ENCODE measurements at places on chromosomes 16 and 17.

- no peak for DNase-seq
Measured at GRCh38 chr17:77445760-77446532, 305.2 kb downstream of the SEC14L1 start.

GRCh38 chr17:28416703-28417311, 10.8 kb upstream of the SLC46A1 start:
- DNase-seq: peak; percentile 20

DNA sequence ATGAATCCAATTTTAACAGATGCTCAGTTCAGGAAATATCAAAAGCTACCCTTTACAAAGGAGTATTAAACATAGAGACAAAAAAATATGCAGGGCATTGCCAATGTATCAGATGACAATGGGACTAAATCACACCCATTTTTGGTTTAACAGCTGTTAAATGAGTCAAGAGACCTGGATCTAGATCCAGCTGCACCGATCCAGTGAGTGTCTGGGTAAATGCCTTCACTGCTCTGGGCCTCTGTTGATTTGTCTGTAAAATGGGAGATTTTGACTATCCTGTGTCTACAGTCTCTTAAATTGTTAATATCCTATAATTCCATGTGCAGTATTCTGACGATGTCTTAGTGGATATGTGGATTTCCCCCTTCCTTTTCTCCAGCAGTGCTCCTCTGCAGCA, 16.4 kb downstream of the KRT23 start:
- DNase-seq: no peak

- DNase-seq: no peak
Measured at GRCh38 chr16:3640632-3641501, 13.6 kb upstream of the DNASE1 start.

DNA sequence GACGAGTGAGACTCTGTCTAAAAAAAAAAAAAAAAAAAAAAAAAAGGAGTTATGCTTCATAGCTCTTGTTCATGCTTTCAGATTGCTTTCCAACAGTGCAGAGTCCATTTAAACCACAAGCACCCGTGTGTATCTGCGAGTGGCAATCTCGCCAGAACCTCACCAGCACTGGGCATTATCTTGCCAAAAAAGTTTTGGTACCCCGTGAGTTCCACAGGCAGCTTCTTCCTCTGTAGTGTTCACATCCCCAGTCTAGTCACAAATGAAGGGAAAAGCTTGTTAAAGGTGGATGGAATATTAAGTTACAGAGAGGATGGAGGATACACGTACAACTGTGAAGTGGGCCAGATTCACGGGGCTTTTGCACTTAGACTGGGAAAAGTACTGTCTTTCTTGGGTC, 33.5 kb downstream of the WSB1 start:
- DNase-seq: no peak

GRCh38 chr16:85445064-85445778, 167.9 kb upstream of the GSE1 start:
- DNase-seq: peak; percentile 78

DNA sequence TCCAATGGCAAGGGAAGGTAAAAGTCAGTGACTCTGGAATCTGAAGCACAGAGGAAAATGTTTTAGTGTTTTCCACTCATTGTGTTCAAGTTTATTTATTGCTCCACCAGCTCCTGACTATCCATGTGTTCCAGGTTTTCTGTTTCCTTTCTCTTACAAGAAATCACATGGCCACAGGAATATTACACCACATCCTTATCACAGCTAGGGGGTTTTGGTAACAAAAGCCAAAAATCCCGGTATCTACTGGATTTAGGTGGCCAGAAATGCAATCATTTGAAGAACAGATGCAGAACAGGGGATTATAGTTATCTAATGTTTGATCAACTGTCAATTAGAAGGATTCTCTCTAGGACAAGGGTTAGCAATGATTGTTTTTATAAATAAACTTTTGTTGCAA, 47.9 kb downstream of the STH start:
- no peak for DNase-seq

GRCh38 chr16:76278980-76279379, 1.8 kb downstream of the CNTNAP4 start:
- peak; percentile 34 for DNase-seq

GRCh38 chr16:22948603-22949368, 134.8 kb downstream of the HS3ST2 start:
- no peak for DNase-seq

GRCh38 chr17:66522591-66523272, 220.3 kb downstream of the PRKCA start:
- DNase-seq: no peak

- no peak for DNase-seq
Measured at GRCh38 chr16:2079311-2079800, 31.6 kb downstream of the TSC2 start.

DNA sequence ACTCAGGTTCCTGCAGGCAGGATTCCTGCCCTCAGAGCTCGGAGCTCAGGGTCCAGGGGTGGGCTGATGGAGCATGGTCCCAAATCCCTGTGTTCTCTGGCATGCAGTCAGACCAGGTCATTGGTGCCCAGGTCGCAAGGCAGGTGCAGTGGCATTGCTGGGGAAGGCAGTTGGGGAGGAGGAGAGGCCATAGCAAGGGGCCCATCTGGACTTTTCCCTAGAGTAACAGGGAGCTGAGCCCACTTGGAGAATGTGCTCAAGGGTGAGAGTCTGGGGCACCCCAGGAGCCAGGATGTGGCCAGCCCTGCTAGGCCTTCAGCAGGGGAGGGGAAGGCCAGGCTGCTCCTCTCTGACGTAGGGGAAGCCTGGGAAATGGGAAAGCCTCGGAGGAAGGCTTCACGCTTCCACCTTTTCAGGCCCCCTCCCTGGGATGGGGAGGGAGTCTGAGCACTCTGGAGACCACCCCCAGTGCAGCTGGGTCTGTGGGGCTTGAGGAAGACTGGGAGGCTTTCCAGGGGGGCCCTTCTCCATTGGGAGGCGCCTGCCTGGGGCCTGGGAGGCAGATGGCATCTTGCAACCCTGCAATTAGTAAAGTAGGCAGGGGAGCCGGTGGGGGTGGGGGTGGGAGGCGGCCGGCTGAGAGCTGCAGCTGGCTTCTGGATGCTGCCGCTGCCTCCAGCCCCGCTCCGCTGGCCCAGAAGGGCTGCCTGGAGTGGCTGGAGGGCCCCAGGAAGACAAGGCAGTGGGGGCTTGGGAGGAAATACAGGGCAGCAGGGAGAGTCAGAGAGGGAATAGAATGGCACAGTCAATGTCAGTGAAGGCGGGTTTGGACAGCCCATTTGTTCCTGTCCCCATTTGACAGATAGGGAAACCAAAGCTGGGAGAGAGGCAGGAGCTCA, 21.1 kb upstream of the DOK4 start:
- DNase-seq: peak; percentile 68

GRCh38 chr16:78503602-78504001, 404.1 kb downstream of the WWOX start:
- peak; percentile 12 for DNase-seq

DNA sequence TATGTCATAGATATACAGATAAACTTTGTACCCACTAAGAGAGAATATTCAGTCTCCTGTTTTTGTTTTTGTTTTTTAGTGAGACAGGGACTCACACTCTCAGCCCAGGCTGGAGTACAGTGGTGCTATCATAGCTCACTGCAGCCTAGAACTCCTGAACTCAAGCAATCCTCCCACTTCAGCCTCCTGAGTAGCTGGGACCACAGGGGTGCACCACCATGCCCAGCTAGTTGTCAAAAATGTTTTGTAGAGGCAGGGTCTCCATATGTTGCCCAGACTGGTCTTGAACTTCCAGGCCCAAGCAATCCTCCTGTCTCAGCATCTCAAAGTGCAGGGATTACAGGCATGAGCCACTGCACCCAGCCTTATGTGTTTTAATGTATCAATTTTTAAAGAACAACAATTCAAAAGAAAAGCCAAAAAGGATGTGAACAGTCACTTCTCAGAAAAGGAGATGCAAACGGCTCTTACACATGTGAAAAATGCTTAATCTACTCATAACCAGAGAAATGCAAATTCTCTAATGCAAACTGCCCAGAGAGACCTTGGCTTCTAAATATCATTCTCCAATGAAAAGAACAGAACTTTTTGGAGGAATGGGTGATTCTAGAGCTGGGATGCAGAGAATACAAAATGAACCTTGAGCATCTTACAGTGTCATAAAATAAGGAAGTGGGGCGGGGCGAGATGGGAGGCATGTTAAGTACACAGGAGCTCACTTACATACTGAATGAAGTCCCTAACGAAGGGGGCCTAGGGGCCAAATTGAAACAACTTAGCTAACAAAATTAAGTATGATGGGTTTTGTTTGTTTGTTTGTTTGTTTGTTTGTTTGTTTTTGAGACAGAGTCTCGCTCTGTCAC, 7.3 kb upstream of the CMTM3 start:
- DNase-seq: no peak

- no peak for DNase-seq
Measured at GRCh38 chr17:30926516-30926915, 4.8 kb downstream of the ADAP2 start.

GRCh38 chr17:74454197-74455024, 12.0 kb upstream of the CD300A start:
- DNase-seq: peak; percentile 41

GRCh38 chr16:4058386-4058785, 57.9 kb downstream of the ADCY9 start:
- no peak for DNase-seq

DNA sequence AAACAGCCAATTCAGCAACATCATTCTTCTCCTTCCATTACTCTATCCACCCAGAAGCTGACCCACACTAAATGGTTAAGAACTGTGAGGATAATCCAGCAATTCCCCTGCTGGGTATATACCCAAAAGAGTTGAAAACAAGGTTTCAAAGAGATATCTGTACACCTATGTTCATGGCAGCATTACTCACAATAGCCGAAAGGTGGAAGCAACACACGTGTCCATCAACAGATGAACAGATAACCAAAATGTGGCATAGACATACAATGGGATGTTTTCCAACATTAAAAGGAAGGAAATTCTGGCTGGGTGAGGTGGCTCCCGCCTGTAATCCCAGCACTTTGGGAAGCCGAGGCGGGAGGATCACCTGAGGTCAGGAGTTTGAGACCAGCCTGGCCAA, 19.9 kb downstream of the MIS12 start:
- DNase-seq: no peak

DNA sequence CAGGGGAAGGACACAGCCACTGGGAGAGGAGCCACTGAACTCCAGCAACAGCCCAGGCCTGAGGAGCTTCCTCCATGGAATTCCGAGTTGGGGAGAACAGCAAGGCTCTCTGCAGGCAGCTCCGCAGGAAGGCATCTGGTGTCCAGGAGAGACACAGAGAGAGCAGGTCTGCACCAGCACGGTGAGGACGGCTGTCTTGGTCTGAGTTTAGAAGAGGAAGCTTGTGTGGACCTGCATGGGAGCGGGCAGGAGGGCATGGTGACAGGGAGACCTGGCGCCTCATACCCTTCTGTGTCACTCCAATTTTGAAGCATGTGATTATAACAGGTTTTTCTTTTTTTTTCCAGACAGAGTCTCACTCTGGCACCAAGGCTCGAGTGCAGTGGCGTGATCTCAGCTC, 6.4 kb downstream of the SLC38A10 start:
- no peak for DNase-seq

DNA sequence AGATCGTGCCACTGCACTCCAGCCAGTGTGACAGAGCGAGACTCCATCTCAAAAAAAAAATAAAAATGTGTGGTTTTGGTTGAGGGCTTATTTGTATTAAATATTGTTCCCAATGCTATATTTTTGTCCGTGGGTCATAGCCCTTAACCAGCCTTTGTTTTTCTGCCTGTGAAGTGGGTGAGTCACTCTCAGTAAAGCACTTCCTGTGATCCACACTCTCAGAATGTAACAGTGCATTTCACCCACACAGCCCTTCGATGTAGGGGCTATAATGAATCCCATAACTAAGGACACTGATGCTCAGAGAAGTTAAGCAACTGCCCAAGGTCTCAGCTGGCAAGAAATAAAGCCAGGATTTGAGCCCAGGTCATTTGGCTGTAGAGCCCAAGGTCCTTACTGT, 34.7 kb upstream of the POLR3E start:
- no peak for DNase-seq

DNA sequence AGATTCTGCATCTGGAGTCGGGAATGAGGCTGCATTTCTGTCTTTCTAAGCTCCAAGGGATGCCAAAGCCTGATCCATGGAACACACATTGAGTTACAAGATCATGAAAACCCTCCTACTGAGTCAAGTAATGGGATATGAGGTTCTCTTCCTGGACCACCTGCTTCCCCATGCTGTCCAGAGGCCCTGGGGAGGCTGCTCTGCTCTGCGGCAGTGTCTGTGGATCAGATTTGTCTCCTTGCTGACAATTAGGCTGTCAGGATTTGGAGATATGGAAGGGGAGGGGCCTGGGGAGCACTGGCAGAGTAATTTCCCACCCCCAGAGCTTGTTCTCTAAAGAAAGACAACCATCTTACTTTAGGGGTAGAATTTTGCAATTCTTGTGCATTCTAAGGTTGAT, 33.0 kb downstream of the C16orf95 start:
- DNase-seq: no peak

GRCh38 chr16:89187032-89187769, 13.1 kb downstream of the SLC22A31 start:
- no peak for DNase-seq

- no peak for DNase-seq
Measured at GRCh38 chr16:89657442-89658220, at the start of the genes CHMP1A and SPATA33. TSS of gene CHMP1A (minus strand) at chr16:89657708. CDS start at chr16:89657588, 120 bp downstream. TSS of gene SPATA33 (plus strand) at chr16:89657836. CDS start at chr16:89657912, 76 bp downstream.

DNA sequence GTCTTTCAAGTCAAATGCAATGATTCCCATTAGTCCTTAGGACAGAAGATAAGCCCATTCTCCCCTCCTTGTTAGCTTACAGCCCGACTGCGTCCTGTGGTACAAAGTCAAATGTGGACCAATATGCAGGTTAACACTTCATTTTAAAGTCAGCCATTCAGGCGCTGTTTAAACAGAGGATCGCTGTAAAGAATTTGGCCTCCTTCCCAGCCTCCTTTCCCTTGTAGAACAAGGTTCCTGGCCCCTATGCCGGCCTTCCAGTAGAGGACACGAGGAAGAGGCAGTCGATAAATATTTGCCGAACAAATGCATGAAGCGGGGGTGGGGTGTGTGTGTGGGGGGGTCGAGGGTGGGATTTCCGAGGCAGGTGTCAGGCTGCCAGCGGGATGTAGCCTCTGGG, 4.3 kb downstream of the SDK2 start:
- DNase-seq: no peak

- no peak for DNase-seq
Measured at GRCh38 chr16:81817296-81817695, 38.2 kb downstream of the PLCG2 start.

DNA sequence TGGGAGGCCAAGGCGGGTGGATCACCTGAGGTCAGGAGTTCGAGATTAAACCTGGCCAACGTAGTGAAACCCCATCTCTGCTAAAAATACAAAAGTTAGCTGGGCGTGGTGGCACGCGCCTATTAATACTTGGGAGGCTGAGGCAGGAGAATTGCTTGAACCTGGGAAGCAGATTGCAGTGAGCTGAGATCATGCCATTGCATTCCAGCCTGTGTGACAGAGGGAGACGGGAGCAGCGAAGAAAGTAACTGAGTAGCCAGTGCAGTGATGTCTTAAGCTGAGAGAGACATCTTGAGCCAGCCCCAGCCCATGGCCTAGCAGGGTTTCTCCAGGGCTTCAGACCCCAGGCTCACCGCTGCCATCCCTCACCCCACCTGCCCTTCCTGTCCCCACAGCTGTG, 9.8 kb upstream of the SMIM5 start:
- no peak for DNase-seq

- DNase-seq: no peak
Measured at GRCh38 chr16:66510711-66511601, 39.0 kb downstream of the TK2 start.

GRCh38 chr16:71288570-71288889, 672 bp downstream of the CMTR2 start:
- no peak for DNase-seq

- DNase-seq: no peak
Measured at GRCh38 chr16:88558457-88559442, 11.5 kb upstream of the ZC3H18 start.

GRCh38 chr17:6756425-6757031, 682 bp downstream of the XAF1 start:
- no peak for DNase-seq
